ENCODE measurements at places on chromosomes 6 and 20.

GRCh38 chr6:160737934-160738333 lies 35.9 kb downstream of the PLG start:
- DNase-seq = no peak

DNA sequence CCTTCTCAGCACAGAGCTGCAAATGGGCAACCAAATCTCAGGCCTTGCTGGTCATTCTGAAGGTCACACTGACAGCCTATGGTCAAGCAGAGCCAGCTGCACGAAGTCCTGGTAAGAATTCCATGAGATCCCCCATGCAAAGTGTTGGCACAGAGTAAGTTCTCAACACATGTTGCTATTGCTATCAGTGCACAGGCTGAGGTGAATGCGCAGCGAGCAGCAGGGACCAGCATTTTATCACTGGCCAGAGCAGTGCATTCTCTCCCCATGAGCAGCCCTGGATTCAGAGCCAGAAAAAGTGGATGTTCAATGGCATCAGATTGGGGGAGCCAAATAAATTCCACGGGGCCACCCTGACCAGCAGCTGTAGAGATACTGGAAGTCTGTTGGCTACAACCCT lies 44.1 kb upstream of the TOP1 start:
- DNase-seq = no peak

- DNase-seq = no peak
Measured at GRCh38 chr20:10474606-10475184, 39.6 kb downstream of the SLX4IP start.

- DNase-seq = no peak
Measured at GRCh38 chr6:128739112-128739511, 143.8 kb upstream of the LAMA2 start.

GRCh38 chr6:95230071-95230740 lies 347.1 kb upstream of the MANEA start:
- no peak for DNase-seq

GRCh38 chr20:1392443-1392692 lies 486 bp downstream of the FKBP1A start:
- DNase-seq = no peak

DNA sequence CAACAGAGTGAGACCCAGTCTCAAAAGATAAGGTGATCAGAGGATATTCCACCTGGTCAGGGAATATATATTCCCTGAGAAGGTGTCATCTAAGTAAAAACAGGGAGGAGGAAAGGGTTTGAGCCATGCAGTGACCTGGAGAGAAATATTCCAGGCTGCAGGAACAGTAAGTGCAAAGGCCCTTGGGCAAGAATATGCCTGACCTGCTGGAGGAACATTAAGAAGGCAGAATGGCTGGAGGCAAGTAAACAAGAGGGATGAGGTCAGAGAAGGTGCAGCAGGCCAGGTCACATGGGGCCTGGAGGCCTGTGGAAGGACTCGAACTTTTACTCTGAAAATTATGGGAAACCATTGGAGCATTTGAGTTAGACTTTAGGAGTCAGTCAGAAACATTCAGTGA lies 6.7 kb downstream of the DEF6 start:
- DNase-seq = no peak

DNA sequence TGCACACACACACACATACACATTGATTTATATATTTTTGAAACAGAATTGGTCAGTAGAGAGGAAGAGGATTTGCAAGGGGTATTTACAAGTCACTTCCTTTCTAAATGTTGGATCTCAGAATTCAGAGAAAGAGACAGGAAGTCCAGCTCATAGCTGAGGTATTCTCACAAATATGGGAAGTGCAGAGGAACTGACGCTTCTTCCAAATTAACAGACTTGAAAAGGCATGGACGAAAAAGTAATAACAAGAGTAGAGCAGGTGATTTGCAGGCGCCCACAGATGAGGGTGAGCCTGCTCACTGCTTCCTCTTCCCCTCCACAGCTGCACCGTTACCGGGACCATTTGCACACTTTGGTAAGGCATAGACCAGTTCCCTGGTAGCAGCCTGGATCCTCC lies 246.4 kb downstream of the PHACTR1 start:
- no peak for DNase-seq

- DNase-seq = no peak
Measured at GRCh38 chr20:15146948-15147347, 809.5 kb upstream of the FLRT3 start.

DNA sequence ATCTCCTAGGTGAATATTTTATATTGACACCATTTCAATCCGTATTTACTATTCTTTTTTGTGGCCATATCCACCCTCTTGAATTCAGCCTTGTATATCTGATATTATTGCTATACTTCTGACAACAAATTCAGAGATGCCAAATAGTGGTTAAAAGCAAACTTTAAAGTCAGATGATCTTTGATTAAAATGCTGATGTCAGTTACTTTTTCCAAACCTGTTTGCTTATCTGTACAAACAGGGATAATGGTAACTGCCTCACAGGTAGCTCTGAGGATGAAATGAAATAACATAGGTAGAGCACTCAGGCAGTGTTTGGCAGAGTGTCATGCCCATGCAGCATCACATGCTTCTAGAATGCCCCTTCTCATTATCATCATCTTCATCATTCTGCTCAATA lies 19.2 kb downstream of the PPIL6 start:
- DNase-seq = no peak

DNA sequence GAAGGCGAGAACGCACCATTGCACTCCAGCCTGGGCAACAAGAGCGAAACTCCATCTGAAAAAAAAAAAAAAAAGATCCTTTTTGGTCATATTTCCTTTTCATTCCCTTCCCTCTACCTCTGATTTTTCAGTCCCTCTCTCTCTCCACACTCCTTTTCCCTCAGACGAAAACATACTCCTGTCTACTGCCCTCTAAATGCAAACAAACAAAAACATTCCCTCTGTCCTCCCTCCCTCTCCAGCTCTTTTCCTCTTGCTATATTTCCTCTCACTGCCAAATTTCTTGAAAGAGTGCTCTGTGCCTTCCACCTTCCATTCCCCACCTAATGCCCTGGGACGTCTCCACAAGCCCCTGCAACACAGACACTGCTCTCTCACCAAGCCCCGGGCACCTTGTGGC lies 14.9 kb upstream of the MDFI start:
- DNase-seq = no peak

GRCh38 chr6:124055395-124055794 lies 251.7 kb downstream of the NKAIN2 start:
- DNase-seq = no peak

DNA sequence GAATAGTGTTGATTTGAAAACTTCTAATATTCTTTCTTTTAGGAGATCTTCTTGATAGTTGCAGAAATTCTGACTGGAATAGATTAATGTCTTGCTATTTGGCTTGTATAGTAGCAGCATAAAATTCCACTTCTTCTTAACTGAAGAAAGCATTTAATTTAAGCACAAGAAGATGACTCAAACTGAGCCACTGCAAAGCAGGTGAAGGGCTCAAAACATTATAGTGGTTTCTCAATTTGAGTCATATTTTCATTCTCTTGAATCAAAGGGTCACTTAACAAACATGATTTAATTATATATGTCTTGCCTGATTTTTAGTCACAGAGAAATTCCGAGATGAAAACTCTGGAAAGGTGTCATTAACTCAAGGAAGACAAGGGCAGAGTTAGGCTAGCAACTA lies 239.3 kb downstream of the ZNF217 start:
- DNase-seq = no peak

GRCh38 chr6:37696220-37696840 lies 1.4 kb downstream of the MDGA1 start:
- DNase-seq = no peak

DNA sequence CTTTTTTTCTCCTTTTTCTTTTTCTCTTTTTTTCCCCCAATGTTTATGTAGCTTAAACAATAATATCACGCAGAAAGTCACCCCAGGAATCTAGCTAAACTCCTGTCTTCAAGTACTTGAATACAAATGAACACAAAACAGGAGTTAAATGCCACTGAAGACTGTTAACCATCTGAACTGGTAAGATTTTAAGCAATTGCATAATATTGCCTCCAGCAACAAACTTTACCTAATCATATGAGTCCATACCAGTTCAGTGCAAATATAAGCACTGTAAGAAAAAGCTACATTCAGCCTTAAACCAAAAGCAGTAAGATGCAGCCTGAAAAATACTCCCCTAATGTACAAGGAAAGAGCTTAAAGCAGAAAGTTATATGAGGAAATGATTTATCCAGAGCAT lies 173.9 kb upstream of the TFAP2D start:
- DNase-seq = no peak

GRCh38 chr20:25353747-25354705 lies 36.6 kb downstream of the ABHD12 start:
- DNase-seq = no peak

- no peak for DNase-seq
Measured at GRCh38 chr6:116096979-116097816, 3.5 kb upstream of the NT5DC1 start.

GRCh38 chr6:47718571-47718970 lies 20.2 kb downstream of the ADGRF4 start:
- DNase-seq = no peak

GRCh38 chr20:60073504-60073903 lies 115.3 kb downstream of the CDH26 start:
- no peak for DNase-seq

DNA sequence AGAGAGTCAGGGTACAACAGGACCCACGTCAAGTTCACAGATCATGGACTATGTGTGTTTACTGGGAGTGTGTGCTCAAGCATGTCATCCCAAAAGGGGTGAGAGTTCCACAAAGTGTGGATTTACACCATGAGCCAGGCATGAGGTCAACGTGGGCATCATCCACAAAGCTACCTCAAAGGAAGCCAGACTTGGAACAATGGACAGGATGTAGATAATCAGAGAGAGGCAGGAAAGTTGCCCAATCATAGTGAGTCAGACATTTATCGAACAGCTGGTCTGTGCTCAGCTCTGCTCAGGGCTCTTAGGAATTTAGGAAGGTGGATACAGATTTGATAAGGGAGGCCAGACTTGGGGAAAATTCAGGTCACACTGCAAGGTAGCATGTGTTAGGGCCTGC lies 317.2 kb upstream of the CDYL start:
- DNase-seq = no peak

GRCh38 chr20:33005908-33006775 lies 1.4 kb upstream of the BPIFB2 start:
- no peak for DNase-seq

All from upper lobe of right lung (tissue), 1 donor.